ENCODE measurements at places on chromosomes 5 and 9.

GRCh38 chr5:173873306-173873922 is 14.7 kb upstream of the CPEB4 start:
- no peak for DNase-seq

DNA sequence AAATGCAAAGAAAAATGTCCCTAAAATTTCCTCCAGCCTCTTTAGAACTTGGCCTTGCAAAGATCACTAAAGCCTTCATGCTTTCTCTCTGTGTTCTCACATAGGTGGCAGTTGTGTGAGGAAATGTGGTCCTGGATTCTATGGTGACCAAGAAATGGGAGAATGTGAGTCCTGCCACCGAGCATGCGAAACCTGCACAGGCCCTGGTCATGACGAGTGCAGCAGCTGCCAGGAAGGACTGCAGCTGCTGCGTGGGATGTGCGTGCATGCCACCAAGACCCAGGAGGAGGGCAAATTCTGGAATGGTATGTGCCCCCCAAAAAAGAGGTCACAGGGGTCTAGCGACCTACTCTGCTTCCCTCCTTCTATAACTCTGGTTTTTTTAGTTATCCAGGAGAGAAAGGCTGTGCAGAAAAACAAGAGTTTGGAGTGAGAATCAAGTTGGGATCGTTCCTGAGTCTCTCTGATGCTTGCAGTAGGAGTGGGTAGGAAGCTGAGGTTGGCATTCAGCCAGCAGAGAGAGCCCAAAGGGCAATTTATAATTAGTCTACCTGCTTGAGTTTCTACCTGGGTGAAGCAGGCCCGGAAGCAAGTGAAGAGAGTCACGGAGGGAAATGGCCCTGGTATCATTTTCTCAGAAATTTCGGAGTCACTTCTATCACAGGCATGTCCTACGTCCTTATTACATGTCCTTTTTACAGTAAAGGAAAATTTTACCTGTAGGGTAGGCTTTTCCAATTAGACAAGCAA is 97.5 kb downstream of the RFK start:
- DNase-seq: no peak

GRCh38 chr5:168104350-168104749 is 187.1 kb upstream of the WWC1 start:
- DNase-seq: no peak

- no peak for DNase-seq
These were observed 1.5 kb downstream of the GDNF start for GRCh38 chr5:37838152-37838932.

DNA sequence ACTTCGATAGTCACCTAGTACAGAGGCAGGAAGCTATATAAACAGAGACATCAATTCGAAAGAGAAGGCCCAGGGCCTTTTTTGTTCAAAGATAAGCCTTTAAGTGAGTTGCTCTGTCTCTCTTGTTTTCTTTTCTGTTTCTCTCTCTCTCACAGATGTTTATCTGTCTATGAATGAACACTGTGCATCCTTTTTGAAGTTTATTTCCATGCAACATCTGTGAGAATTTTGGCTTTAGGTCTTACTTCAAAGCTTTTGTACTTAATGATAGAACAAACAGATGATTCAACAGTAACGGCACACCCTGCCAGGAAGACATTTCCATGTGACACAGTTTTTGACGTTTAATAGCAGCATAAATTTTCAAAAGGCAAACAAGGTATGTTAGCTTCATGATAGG is 1413.1 kb upstream of the CDH6 start:
- no peak for DNase-seq

DNA sequence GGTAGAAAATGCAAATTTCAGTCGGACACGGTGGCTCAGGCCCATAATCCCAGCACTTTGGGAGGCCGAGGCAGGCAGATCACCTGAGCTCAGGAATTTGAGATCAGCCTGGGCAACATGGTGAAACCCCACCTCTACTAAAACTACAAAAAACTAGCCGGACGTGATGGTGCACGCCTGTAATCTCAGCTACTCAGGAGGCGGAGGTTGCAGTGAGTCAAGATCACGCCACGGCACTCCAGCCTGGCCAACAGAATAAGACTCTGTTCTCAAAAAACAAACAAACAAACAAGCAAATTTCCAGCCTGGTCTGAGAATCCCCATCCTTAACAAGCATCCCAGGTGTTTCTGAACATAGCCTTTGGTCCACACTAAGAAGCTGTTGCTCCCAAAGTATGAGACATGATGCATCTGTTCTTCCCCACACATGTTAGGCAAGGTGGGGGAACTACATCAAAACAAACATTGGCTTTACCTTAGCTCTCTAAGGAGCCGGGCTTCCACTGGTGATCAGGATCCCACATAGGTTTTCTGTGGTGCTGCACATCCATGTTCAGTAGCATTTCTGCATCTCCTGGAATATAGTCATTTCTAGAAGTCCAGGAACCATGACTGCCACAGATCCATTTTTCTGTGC is 92.5 kb upstream of the DMRT1 start:
- no peak for DNase-seq

DNA sequence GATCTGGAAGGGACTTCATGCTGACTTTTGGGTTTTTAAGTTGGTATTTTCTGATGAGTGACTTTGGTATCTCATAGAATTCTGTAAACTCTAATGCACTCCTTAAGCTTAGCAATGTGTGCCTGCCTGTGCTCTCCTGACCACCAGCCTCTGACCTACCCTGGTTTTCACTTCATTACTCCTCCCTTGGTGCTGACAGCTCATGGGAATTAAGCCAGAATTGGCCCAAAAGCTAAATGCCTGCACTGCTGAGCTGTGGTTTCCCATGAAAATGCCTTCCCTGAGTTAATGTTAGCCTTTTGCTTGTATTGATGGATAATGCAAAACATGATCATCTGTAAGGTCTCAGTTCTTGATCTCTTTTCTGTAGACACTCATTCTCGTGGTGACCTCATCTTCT is 308.0 kb downstream of the DOCK8 start:
- no peak for DNase-seq

- no peak for DNase-seq
These were observed 21.6 kb downstream of the FOXE1 start for GRCh38 chr9:97874624-97875023.

DNA sequence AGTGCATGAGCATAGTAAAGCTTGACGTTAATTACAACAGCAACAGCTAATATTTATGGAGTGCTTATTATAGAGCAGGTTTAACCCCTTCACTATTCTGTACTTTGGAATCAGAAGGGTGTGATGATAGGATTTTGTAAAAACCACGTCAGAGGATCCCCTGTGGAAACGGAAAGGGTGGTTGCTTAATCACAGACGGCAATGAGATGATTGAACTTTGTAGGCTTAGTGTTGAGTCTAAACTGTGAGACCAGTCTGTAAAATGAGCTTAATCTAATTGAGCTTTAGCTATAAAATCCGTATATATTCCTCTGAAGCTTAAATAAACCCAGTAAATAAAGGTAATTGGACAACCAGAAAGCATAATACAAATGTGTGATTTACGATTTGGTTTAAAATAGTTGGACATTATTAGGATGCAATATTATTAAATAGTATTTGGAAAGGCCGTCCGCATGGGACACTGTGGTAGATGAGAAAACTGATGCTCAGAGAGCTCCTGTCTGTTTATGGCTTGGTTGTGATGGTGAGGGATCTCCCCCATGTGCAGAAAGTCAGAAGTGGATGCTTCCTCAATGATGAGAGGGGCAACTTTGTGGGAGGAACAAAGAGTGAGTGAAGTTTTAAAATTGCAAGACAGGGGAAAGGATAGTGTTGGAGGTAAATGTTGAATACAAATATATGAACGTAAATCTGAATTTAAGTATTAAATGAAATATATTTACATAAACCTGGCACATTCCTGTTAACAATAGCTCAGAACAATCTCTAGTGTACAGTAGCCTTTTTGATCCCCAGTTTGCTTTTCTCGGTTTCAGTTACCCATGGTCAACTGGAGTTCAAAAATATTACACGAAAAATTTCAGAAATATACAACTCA is 23.4 kb upstream of the SCGB3A2 start:
- no peak for DNase-seq

DNA sequence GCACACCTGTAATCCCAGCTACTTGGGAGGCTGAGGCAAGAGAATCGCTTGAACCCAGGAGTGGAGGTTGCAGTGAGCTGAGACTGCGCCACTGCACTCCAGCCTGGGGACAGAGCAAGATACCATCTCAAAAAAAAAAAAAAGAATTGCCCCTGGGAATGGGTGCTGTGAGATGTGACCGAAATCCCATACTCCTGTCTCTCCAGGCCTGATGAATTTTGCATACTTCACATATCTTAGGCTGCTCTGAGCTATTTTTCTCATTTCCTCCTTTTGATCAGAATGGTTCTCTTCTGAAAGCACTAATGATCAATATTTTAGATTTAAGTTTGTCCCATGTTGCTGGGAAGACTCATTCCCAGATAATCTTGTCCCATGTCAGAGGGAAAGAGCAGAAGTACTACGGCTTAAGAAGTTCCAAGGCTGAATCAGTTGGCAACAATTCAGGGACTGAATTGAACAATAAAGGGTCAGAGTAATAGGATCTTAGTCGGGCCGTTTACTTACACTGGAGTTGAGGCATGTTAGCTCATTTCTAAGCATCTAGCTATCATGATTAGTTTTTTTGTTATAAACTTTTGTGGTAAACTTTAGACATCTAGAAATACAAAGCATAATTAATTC is 44.2 kb upstream of the TENT2 start:
- DNase-seq: no peak

- no peak for DNase-seq
These were observed 177.9 kb downstream of the GDNF start for GRCh38 chr5:37661951-37662350.

GRCh38 chr9:38424918-38425317 is 664 bp upstream of the IGFBPL1 start:
- DNase-seq: no peak

DNA sequence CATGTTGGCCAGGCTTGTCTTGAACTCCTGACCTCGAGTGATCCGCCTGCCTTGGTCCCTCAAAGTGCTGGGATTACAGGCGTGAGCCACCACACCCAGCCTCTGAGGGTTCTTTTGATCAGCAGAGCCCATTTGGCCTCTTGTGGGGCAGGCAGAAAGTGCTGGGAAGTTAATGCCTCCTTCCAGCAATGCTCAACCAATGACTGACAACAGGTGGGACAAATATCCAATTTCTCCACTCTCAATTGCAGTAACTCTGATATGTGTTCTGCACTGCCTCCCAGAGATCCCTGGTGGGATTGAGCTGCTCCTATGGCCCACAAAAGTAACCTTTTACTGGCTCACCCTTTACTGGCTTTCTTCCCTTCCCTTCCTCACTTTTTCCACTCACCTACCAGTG is 79.9 kb upstream of the APC start:
- DNase-seq: no peak

All from SW 1271 (cell line).